ENCODE measurements at places on chromosomes 11 and 22.

GRCh38 chr11:92663539-92663938, 305.9 kb upstream of the MTNR1B start:
- no peak for DNase-seq

- DNase-seq: no peak
Observed at GRCh38 chr11:44955015-44955738, 4.5 kb upstream of the TP53I11 start.

GRCh38 chr11:83437939-83438338, 151.8 kb upstream of the CCDC90B start:
- DNase-seq: no peak

DNA sequence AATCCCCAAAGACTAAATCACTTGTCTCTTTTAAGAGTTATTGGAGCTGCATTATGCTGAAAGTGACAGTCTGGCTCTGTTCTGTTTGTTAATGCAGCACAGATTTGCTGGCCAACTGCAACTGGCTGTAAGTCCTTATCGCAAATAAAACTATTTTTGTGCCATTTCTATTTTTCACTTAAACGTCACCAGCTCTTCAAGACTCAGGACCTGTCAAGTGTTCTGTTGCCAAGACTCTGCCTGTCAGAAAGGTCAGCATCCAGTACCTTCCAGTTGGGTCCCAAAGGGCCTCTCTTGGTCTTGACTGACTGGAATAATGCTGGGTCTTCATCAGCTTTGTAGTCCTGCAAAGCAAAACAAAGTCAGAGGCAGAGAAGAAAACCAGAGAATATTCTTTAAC, 45.6 kb downstream of the PITPNB start:
- DNase-seq: no peak

- no peak for DNase-seq
Observed at GRCh38 chr11:64691543-64691942, 31.5 kb downstream of the NRXN2 start.

DNA sequence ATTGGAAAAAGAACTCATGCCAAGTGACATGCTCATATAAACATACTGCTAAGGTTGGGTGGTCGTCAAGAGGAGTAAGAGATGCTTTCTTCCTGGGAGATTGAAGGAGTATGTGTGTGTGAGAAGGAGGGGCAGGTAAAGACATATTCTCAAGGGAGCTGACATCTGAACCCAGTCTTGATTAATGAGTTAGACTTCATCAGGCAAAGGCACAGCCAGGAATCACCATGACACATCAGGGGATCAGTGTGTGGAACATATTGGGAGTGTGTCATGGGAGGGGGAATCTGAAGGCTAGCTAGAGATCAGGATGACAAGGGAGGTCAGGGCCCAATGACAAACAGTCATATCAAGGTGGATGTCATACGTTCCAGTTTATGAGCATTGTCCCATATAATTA, 14.9 kb downstream of the CNTF start:
- DNase-seq: no peak

DNA sequence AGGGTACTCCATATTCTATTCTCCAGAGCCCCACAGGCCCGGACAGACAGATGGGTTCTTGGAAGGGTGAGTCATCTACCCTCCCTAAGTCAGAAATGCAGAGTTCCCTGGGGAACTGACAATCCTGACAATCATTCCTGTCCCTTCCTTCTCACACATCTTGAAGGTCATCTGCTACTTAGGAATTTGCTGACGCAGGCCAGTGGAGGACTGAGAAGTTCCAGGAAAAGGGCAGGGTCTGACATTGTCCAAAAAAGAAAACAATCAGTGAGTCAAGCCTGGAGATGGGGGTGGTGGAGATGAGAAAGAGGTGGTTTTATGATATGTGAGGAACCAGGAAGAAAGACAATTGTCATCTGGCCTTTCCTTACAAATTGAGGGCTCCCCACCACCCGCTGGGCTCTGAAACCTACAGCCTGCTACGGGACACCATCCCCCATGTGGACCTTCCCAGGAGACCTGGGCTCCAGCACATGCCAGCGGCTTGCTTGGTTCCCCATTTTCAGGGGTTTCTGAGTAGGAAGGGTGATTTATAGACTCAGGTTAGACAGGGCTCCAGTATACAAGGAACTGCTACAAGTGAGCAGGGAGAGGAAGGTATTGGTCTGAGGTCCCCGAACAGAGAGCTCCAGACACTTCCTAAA, 12.9 kb downstream of the CD59 start:
- no peak for DNase-seq

DNA sequence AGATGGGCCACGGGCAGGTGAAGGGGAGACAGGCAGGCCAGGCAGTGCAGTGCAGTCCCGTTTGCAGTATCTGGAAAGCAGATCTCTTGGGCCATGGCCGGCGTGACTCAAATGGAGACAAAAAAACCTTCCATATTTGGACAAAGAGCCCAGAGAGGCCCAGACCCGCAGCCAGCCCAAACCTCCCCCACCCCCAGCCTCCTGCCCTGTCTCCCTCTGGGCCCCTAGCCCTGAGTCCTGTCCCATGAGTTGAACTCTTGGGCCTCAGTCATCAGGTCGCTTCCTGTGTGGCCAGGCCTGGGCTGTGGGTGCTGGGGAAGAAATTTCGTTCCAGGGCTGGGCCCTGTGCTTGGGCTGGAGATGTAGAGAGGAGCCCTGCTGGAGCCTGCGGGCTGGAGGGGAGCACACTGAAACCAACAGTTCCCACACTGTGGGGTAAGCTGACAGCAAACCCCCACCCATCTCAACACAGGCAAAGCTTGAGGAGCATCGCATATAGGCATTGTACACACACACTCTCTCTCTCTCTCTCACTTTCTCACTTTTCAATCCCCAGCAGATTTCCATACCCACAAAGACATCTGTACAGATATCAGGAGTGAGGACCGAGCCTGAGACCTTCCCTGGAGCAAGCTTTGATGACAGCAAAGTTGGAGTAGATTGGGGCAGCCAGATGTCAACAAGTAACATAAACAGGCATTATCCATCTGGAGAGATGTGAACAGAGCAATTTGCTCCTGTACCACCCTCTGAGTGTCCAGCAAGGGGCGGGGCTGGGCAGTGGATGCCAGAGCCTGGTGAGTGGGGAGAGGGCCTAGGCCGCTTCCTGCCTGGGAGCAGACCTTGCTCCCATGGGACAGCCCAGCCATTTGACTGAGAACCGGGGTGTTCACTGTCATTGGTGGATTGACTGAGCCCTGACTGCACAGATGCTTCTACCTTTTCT, 17.2 kb downstream of the ARHGEF17 start:
- DNase-seq: no peak

GRCh38 chr11:82003024-82003423, 730.6 kb downstream of the FAM181B start:
- no peak for DNase-seq

DNA sequence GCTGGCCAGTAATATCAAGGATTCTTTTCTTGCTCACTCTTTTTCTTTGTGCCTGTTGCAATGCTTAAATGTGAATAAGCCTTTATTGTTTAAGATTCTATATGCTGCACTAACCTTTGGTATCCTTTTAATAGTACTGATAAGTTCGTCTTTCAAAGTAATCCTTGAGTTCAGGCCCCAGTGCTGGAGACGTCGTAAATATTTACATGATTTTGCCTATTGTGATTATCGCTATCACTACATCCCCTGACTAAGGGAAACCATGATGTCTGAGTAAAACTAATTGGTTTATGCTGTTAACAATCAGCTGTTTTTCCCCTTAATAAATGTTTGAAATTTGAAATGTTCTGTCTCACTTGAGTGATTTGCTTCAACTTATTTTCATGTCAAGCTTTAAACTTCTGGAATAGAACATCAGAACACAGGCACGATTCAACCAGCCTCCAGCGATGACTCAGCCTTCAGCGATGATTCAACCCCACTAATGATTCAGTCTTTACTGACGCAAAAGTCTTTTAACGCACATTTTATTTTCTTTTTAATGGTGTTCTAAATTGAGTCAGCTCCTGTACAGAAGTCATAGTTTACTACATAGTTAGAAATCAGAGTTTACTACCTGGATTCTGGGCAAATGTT, 3.9 kb downstream of the HTATIP2 start:
- no peak for DNase-seq

DNA sequence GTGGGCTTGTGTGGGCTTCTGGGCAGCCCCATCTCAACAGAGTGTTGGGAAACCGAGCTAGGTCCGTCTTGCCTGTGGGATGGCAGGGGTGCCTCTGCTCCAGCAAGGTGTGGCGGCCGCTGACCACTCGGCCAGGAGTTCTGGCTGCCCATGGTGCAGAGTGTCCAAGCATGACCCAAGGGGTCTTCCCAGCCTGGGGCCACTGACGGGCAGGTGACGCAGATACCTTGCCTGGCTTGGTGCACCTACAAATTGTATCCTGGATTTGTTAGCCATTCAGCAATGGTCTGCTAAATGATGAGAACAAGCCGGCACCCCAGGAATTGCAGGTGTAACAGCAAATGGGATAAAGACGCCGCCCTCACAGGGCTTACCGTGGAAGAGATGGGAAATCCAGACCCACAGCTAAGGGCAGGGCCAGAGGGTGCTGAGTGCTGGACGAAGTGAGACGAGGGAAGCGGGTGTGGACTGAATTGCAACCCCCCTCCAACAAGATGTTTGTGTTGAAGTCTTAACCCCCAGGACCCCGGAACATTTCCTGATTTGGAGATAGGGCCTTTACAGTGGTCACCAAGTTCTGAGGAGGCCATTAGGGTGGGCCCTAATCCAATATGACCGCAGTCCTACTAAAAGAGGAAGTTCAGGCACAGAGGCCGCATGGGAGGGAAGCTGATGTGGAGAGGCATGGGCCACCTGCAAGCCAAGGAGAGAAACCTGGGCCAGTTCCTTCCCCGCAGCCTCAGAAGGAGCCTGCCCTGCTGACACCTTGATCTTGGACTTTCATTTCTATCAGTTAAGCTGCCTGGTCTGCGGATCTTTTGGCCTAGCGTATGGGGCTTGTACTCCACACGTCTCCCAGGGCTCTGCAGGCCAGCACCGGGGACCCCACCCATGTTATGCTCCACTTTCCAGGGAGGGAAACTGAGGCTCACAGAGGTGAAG, 45.2 kb upstream of the LINC01488 start:
- DNase-seq: no peak

DNA sequence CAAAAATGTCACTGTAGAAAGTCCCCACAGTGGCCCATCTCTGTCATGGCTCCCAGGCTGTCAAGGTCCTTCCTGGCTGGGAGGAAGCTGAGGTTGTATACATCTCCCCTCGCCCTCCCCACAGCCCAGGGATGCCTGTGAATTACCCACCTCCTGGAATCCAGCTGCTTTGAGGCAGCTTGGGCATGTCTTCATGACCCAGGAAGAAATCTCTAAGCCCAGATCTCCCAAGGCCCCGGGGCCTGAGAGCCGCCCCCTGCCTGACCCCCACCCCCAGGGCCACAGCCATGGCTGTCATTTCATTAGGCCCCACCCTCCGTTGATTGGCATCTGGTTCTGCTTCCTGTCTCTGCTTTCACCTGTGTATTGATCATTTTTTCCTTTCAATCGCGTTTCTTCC, 207.5 kb downstream of the TBC1D22A start:
- no peak for DNase-seq

GRCh38 chr22:23227380-23227779, 47.1 kb downstream of the BCR start:
- DNase-seq: no peak

GRCh38 chr11:120304526-120304925, 20.6 kb upstream of the TLCD5 start:
- no peak for DNase-seq

GRCh38 chr11:44979543-44980399, 29.1 kb upstream of the TP53I11 start:
- no peak for DNase-seq

GRCh38 chr11:79392161-79392560, 48.7 kb downstream of the TENM4 start:
- DNase-seq: no peak

GRCh38 chr22:42439821-42440674, 7.8 kb upstream of the NFAM1 start:
- no peak for DNase-seq

DNA sequence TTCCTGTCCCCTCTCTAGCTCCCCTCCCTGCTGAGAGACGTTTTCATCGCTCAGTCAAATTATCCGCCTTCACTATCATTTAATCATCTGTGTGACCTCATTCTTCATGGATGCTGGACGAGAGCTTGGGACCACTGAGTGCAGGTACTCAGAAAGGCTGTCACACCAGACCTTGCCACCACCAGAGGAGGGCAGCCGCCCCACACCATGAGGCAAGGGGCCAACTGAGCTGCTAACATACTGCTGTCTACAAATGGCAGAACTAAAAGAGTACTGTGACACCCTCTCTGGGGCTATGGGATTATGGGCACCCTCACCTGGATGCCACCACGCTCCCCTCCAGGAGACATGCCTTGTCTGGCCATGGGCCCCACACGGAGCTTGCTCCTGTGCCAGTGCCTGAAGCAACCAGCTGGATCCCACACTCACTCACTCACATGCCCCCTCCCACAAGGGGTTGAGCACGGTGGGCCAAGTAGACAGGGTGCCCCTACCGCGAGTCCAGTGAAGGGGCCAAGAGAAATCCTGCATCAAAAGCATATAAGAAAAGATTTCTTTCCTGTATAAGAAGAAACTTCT, 670.0 kb upstream of the CCDC90B start:
- no peak for DNase-seq

DNA sequence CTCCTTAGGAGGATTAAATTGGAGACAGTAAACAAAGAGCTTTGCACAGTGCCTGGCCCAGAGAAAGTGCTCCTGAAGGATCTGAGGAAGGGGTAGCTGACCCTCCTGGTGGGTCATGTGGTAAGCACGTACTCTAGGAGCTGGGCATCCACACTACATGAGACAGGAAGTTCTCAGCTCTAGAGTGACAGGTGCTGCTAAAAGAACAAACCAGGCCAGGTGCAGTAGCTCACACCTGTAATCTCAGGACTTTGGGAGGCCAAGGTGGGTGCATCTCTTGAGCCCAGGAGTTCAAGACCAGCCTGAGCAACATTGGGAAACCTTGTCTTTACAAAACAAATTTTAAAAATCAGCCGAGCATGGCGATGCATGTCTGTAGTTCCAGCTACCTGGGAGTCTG, 13.1 kb downstream of the SLC43A1 start:
- no peak for DNase-seq

GRCh38 chr11:88377144-88377543, 39.6 kb upstream of the CTSC start:
- DNase-seq: no peak

DNA sequence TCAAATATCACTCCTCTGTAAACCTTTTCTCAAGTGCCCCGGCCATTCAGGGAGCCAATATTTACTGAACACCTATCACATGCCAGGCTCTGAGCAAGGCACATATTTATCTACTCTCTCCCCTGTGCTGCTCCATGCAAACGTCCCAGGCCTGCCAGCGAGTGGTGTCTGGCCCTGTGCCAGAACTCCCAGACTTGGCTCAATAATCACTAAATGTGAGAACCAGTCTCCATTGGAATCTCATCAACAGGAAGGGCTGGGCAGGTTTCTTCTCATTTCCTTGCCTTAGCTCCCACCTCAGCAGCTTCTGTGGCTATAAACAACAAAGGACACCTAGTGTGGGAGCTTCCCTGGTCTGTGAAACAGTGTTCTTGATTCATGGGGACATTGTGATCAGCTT, 21.7 kb downstream of the RASSF10 start:
- DNase-seq: no peak

GRCh38 chr22:50269573-50269969, 609 bp downstream of the MAPK11 start:
- no peak for DNase-seq
